GOT3 (cell line): ENCODE measurements at places on chromosomes 3 and 15.

GRCh38 chr3:71142441-71143161 lies 440.9 kb downstream of the FOXP1 start:
- no peak for DNase-seq

GRCh38 chr15:57559875-57560274 lies 31.8 kb upstream of the MYZAP start:
- DNase-seq: no peak

GRCh38 chr3:135228201-135228600 lies 433.1 kb downstream of the EPHB1 start:
- no peak for DNase-seq

- no peak for DNase-seq
These were observed 2.7 kb upstream of the PCNP start for GRCh38 chr3:101571028-101571895.

GRCh38 chr15:83816124-83816883 lies 162.4 kb downstream of the ADAMTSL3 start:
- no peak for DNase-seq

GRCh38 chr15:92492551-92493115 lies 99.0 kb downstream of the ST8SIA2 start:
- no peak for DNase-seq

DNA sequence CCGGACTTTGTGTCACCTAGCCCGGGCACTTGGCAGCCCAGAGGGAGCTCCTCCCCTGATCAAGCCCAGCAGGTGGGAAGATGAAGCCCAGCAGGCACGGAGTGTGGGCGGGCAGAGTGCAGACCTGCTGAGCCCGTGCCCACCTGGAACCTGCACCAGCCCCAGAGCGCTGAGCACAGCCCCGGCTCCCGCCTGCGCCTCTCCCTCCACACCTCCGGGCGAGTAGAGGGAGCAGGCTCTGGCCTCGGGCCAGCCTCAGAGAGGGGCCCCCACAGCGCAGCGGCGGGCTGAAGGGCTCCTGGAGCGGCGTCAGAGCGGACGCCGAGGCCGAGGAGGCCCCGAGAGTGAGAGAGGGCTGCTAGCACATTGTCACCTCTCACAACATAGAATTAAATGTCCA lies 257.7 kb downstream of the VGLL3 start:
- no peak for DNase-seq

GRCh38 chr3:38598791-38599190 lies 50.7 kb downstream of the SCN5A start:
- DNase-seq: no peak

- DNase-seq: no peak
These were observed 32.1 kb downstream of the ABHD17C start for GRCh38 chr15:80727196-80727595.

DNA sequence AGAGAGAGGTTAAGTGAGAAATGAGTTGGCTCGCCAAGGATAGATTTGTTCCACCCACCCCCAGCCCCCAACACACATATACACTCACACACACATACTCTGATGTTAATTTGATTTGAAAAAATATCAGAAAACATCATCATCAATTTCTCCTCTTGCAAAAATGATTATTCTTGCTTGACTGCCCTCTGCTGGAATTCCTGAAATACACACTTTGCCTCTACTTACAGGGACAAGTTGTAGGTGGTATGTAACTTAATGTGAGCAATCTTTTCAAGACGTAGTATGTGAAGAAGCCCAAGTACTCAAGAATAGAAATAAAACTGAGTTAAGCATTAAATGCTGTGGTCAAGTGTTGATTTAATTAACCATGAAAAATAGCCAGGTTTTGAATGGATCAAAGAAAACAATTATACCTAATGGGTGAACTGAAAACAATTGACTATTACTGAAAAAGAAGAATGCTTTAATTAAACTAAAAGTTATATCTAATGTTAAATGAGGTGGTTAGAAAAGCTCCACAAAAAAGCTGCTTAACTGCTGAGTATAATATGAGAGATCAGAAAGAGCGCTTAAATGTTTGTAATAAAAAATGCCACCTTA lies 46.6 kb upstream of the MDFIC2 start:
- no peak for DNase-seq

DNA sequence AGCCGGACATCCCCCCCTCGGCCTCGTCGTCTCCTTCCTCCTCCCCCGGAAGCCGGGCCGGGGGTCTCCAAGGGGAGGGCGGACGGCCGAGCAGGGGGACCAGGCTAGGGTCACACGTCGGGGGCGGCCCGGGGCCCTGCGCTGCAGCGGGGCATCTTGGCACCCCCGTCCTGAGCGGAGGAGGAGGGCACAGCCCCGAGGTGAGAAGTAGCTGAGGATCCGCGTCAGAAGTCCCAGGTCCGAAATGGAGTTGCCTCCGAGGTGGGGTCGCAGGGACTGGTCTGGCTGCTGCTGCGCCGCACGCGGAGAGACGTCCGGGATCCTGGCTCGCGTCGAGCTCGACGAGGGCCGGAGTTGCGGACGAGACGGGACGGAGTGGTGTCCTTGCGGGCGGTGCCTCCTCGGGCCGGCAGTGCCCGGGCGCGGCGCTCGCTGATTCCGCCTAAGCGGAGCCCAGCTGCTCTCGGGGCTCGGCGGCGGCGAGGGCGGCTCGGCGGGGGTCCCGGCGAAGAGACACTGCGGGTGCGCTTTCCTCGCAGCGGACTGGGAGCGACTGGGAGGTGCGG lies at the start of gene ADCY5:
TSS of gene ADCY5 (minus strand) at position 555 of the 566 bp plus-strand sequence. CDS start at position 10, 545 bp downstream.
- DNase-seq: no peak

DNA sequence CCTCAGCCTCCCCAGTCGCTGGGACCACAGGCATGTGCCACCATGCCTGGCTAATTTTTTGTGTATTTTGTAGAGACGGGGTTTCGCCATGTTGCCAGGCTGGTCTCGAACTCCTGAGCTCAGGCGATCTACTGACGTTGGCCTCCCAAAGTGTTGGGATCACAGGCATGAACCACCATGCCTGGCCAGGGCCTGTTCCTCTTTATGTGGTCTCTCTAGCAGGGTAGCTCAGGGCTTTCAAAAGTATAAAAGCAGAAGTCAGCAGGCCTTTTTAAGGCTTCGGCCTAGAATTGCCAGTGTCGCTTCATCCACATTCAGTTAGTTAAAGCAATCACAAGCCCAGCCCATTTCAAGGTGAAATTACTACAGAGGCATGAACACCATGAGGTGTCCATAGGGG lies 7.6 kb downstream of the VHL start:
- no peak for DNase-seq

GRCh38 chr3:170483485-170484262 lies 65.0 kb downstream of the CLDN11 start:
- DNase-seq: no peak

DNA sequence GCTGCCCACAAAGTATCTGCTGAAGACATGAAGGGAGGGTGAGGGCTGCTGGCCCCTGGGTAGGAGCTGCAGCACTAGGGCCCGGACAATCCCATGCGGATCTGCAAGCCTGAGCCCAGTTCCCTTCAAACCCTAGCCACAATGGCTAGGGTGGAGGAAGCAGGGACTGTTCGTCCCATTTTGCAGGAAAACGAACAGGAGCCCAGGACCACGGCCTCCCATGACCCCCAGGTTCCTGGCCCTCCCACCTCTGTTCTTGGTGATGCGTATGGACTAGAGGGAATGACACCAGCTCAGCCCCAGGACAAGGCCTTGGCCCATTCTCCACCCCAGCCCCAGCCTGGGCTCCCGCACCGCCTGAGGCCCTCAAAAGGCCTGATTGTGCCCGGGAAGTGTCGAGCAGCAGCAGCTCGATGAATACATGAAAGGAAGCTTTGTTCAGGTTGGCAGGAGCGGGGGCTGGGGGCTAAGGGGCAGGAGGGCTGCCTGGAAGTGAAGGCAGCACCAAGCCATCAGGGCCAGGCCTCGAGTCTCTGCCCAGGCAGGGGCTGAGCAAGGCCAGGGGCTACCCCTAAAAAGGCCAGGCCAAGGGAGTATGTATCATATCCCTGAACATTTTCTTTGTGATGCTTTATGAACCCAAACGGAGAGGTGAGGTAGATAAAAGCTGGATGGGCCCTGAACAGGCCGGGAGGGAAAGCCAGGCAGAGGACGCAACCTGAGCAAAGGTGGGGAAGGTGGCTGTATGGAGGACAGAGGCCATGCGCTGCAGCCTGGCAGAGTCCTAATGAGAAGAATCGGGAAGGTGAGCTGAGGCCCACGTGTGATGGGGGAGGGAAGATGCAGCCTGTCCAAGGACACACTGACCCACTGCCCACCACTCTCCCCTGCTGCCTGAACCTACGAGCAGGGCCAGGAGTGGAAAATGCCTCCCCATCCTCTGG lies 12.2 kb downstream of the SEMA7A start:
- DNase-seq: no peak

DNA sequence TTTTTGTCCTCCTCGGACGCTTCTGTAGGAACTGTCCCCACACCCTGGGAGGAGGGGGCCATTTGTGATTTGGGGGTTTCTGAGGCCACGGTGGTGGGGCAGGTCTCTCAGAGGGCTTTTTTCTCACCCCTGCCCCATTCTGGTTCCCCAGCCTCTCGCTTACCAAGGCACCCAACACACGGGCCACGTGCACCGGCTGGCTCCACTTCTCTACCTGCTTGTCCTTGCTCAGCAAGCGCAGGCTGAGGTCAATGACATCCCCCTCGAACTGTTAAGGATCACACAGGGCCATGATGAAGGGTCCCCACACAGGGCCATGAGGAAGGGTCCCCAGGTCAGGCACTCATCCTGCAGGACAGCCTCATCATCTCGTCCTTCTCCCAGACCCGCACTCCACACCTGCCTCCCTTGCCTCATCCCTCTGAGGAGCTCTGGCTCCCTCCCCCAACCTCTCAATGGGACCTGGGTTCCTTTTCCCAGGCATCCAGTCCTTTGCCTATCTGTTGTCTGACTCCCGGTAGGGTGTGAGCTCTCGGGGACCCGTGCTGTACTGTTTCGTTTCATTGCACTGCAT lies 10.6 kb downstream of the EPB42 start:
- no peak for DNase-seq

DNA sequence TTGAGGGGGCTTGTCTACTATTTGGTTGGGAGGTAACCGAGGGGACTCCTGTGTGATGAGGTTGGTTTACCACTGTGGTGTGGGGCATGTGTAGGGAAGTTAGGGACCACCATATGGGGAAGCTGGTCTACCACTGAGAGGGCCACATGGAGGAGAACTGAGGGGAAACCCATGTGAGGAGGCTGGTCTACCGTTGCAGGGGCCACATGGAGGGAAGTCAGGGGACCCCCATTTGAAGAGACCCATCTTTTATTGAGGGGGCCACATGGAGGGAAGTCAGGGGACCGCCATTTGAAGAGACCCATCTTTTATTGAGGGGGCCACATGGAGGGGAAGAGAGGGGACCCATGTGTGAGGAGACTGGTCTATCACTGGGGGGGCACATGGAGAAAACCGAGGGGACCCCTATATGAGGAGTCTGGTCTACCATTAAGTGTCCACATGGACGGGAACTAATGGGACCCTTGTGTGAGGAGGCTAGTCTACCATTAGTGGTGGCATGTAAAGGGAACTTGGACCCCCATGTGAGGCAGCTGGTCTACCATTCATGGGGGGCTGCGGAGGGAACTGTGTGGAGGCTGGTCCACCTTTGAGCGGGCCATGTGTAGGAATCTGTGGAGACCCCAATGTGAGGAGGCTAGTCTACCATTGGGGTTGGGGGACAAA lies 165.5 kb downstream of the FBLN2 start:
- no peak for DNase-seq
